ENCODE measurements at places on chromosomes 1 and 21.

- no peak for DNase-seq
Measured at GRCh38 chr21:32611471-32611997, 643 bp downstream of the CFAP298 start.

DNA sequence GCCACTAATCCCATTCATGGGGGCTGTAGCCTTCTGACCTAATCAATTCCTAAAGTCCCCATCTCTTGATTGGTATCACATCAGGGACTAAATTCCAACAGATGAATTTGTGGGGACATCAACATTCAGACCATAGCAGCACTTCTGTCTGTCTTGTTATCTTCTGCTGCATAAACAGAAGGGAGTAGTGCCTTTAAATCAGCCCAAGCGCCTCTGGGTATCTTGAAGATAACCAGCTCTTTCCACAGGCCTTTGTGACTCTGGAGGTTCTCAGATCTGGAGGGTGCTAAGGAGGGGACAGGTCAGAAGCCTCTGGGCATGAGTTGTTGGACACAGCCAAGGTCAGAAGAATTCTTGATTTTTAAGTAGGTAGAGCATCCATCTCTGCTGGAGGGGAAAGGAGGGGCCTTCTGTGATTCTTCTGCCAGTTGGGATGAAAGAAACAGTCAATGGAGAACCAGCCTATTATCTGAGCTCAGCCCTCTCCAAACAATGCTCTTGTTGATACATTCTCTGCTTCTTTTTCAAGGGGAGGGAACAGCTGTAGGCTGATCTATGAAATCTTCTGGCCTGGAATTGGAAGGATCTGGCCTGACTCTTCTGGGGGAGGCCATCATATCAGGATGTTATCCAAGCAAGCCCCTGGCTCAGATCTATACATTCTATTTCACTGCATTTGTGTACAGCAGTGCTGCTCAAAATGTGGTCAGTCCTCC lies 31.3 kb upstream of the LRIG2 start:
- DNase-seq, result no peak

DNA sequence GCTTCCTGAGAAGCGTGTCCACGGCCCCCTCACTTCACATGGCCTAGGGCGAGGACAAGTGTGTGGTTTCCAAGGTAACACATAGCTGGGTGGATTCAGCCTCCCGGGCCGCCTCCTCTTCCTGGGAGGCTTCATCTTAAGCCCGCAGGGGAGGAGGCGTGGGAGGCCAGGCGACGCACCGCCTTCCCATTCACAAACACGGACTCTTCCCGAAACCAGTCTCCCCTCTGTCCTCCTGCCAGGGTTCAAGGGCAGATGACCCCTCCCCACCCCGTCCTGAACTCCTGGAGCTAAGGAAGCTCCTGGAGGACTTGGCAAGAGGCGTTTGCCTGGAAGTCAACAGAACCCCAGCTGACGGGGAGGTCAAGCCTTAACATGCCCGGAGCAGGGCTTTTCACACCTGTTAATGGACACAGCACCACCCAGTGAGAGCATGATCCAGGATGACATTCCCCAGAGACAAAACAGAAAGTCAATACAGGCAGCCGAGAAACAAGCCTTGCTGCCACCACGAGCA lies 56.7 kb downstream of the KCNN3 start:
- no peak for DNase-seq

DNA sequence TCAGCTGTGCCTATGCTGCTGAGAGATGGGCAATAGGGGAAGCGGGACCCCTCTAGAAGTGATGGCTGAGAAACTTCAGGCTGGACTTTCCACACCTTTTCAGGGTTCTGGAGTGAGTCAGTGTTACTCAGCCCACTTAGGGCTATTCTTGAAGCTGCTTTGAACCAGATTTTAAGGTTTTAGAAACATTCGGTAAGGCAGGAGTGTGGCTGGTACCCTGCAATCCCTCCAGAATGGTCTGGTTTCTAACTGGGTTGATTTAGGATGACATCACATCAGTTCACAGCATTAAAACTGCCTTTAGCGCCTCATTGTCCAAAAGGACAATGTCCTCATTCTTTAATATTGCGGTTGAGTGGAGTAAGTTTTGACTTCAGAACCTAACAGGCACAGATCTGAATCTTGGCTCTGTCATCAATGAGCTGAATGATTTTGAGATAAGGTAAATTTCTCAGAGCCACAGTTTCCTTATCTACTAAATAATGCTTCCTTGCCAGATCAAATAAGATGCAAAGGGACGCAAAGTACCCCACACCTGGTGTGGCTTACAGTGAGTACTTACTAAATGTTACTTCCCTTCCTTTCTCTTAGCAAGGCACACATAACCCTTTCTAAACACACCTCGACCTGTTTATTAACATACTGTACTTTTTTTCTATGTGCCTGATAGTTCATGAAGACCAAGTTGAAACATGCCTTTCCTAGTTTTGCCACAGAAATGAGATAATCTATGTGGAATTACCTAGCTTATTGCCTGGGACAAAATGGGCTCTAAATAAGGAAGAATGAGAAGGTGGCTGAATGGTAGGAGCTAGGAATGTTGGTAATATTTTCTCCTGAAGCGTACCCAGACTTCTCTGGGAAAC lies 209.8 kb downstream of the ROR1 start:
- DNase-seq, result no peak

GRCh38 chr1:115676498-115677181 lies 34.9 kb downstream of the VANGL1 start:
- no peak for DNase-seq

All from NCI-H1694 treated with DMSO at 0.1 percent for 48 hours (cell line).